ENCODE measurements at places on chromosomes 2 and 18. TPM values are rescaled to one million over a fixed set of nuclear protein-coding genes. Genes with fewer than 3 reads are reported as not detected.

NEB gene
- total RNA-seq = not detected

BMP10 gene
- total RNA-seq = not detected

KCNG2 gene
- total RNA-seq = not detected

TUBA3E gene
- not detected for total RNA-seq

MALL gene
- total RNA-seq = 32.4 TPM

LYPD6B gene
- total RNA-seq = 10.0 TPM

SPAST gene
- 17.2 TPM for total RNA-seq

FABP1 gene
- not detected for total RNA-seq

SERPINB13 gene
- total RNA-seq = not detected

FIGLA gene
- not detected for total RNA-seq

SLC9A4 gene
- 0.85 TPM for total RNA-seq

ERLEC1 gene
- total RNA-seq = 34.9 TPM

CCDC150 gene
- 9.8 TPM for total RNA-seq

RAB27B gene
- 12.7 TPM for total RNA-seq

HADHA gene
- total RNA-seq = 99.9 TPM

PLEKHA3 gene
- total RNA-seq = 35.7 TPM

LDAH gene
- 14.6 TPM for total RNA-seq

CERS6 gene
- 7.5 TPM for total RNA-seq

THSD7B gene
- not detected for total RNA-seq

FOXD4L1 gene
- 0.43 TPM for total RNA-seq

FRZB gene
- total RNA-seq = 0.15 TPM

CPSF3 gene
- total RNA-seq = 52.0 TPM

TAF4B gene
- 2.8 TPM for total RNA-seq

MATN3 gene
- total RNA-seq = 1.9 TPM

MARCHF4 gene
- 7.7 TPM for total RNA-seq

DES gene
- 0.60 TPM for total RNA-seq
